Neuronal stem cell (in vitro differentiated cells): ENCODE measurements at places on chromosomes 3 and 15.

DNA sequence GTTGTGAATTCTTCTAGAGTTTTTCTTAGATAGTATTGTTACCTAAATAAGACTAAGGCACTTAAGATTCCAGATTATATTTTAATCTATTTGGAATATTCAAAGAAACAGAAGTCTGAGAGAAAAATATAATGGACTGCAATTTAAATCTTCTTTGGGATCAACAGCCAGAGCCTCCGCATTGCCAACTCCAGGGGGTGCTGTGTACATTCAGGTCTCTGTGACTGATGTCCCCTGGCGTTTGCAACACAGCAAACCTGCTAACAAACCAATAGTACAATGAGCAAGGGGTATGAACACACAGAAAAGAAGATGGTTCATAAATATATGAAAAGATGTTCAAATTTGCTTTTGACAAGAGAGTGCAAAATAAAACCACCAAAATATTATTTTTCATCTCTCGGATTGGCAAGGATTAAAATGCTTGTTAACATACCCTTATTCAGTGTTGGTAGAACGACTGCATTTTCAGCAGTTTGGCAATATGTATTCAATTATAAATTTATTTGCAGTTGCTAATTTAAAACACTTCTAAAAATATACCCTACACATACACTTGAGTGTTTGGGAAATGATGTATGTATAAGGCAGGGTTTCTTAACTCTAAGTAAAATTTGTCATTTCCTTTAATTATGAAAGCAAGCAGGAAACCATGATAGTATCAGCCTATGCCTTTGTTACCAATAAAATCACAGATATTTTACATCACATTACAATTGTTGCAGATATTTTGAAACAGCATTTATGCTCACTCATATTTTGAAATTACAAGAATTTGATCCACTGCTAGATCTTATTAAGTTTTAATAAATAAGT is 16.1 kb upstream of the TM4SF1 start:
- peak; percentile 35 for DNase-seq

DNA sequence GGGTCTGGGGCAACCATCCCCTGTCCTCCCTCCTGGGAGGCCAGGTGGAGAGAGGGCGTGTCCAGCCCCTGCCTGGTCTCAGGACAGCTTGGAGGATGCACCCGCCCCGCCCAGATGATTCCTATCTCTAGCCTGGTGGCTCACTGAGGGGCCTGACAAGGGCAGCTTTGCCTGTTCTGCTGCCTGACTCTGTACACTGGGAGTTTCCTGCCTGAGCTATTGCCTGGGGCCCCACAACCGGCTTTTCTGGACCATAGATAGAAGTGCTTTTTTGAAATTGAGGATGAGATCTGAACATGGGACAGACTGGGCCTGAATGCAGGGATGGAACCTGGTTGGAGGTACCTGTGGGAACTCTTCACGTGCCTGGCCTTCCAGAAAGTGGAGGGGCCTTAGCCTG is 751 bp upstream of the PLA2G4E start:
- DNase-seq = no peak

GRCh38 chr15:68277603-68278344 is at the start of gene FEM1B:
TSS of gene FEM1B (plus strand) at chr15:68277745. CDS start at chr15:68278418, 673 bp downstream.
- DNase-seq = peak; percentile 87

DNA sequence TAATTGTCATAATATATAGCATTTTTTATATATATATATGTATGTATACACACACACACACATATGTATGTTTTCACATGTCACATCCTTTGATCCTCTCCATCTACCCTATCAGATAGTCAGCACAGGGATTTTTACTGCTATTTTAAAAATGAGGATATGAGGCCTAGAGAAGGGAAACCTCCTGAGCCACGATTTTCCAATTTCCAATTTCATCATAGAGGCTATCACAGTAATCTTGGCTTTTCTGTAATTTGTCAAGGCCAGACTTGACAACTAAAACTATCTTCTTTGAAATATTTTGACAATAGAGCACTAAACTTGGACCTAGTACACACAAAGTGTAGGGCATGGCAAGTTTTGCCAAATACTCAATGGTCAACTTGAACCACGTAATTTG is 42.5 kb downstream of the IL1RAP start:
- DNase-seq = no peak

GRCh38 chr3:111610189-111610588 is 15.0 kb upstream of the ZBED2 start:
- DNase-seq = no peak

DNA sequence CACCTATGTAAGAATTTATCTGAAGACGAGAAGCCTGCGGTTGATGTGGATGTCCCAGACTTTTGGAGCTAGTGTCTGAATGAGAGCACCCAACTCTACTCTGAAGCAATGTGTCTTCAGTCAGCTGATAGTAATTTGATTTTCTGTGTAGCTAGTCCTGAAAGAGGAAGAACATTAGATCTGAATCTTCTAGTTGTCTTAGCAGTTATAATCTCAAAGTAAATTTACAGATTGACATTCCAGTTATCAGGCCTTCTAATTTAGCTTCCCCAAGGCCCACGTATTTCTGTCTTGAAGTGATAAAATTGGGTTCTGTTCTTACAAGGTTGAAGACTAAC is 1.5 kb downstream of the TCAIM start:
- DNase-seq = no peak
